ENCODE measurements at places on chromosomes 1 and 21. TPM values are rescaled to one million over a fixed set of nuclear protein-coding genes. Genes with fewer than 3 reads are reported as not detected.

Gene KIAA0040
- 14.8 TPM for total RNA-seq

DNA sequence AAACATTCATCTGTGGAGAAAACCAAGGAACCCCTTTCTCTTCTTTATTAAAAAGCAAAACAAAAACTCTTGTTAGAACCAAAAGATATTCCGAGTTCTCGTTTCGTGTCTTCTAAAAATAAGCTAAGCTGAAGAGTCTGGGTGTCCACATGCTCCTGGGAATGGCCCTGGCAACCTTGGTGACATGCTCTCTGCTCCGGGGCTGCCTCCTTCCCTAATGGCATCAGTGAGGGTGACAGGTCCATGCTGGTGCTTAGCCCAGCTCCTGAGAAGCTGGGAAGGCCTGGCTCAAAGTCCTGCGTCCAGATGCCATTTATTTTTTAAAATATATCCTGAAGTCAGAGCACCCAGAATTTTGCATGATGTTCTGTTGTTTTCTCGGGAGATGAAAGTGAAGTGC, 24.6 kb upstream of the TRAPPC10 start:
- DNase-seq: no peak

Gene FMO2
- 1.4 TPM for total RNA-seq

- peak; percentile 73 for DNase-seq
Observed at GRCh38 chr1:61082311-61083012, at the start of gene NFIA. Gene NFIA (plus strand): TSS chr1:61082561.

DNA sequence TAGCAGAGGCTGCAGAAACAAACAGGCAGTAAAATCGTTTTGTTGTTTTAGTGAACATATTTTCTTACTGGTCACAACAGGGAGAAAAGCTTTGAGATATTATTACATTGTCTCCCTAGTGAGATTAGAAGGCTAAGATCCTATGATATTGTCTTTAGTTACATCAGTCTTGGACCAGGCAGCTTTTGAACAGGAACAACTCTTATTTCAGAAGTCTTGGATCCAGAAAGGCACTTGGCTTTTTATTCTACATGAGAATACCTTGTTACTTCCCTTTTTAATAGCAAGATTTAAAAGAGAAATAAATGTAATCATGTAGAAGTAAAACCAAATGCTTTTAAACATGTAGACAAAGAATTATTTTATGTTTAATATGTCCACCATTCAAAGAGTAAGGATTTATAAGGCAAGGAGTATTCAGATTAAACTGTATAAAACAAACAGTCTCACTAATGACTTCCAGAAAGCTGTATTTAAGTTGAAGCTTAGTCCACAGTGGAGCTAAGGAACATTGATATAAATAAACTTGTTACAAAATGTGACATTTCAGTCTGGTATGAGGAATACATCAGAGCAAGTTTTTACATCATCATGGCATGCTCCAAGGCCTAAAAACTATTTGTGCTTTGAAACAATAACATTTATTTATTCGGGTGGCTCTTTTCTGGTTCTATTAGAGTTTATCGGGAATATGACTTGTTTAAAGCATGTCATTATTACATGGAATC, 72.2 kb downstream of the PHTF1 start:
- DNase-seq: no peak

DNA sequence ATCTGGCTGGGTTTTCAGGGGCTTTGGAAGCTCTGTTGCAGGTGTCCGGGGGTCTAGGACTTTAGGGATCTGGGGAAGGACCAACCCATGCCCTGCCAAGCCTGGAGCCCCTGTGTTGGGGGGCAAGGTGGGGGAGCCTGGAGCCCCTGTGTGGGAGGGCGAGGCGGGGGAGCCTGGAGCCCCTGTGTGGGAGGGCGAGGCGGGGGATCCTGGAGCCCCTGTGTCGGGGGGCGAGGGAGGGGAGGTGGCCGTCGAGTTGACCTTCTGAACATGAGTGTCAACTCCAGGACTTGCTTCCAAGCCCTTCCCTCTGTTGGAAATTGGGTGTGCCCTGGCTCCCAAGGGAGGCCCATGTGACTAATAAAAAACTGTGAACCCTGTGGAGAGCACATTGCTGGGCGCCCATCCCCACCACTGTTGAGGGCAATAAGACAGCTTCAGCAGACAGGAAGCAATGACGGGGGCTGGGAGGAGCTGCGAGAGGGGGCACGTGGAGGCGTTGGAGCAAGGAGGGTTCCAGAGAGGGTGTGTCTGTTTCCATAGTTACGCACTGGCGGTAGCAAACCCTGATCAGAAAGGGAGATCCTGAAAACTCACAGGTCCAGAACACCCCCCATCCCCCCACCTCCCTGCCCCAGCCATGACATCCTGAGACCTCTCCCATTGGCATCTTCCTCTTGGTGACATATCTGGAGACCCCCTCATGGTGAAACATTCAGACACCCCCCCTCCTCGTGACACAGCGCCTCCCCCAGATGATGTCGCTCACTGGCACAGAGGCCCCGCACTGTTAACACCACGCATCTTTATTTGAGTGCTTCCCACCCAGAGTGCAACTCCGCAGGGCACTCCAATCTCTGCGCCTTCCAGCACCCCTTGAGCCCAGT, 8.4 kb downstream of the MYBPH start:
- no peak for DNase-seq

Gene TNFAIP8L2
- 0.40 TPM for total RNA-seq

DNA sequence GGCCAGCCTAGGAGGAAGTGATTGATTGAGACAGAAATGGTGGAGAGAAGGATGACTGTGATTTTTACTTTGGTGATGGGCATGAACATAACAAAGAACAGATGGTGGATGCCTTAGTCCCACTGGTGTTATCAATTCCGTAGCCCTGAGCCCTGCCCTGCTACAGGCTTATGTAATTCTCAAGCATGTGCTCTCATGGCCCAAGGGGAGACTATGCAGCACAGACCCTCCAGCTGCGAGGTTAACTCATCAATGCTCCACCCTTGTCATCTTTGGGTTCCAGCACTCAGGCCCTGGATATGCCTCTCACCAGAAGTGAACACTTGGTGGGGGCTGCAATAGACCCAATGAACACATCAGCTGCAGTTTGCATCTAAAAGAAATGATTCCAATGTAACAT, 62.7 kb upstream of the LRRC8D start:
- DNase-seq: no peak

DNA sequence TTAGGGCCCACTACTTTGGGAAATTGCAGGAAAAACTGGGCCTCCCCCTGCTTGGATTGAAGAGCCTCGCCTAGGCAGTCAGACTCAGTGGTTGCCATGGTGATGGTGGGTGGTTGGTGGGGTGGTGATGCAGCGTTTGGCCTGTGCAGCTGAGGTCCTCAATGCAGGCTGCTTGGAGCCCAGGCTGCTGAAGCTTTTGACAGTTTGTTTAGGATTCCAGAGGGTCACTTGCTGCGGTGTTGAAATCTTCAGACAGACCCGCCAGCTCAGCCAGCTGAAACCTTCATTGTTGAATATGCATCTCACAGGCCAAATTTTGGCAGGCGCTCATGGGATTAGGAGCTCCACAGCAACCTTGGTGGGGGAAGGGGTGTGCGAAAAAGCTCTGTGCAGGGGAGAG, 67.9 kb downstream of the CACNA1E start:
- peak; percentile 43 for DNase-seq

Gene TCP10L
- not detected for total RNA-seq

DNA sequence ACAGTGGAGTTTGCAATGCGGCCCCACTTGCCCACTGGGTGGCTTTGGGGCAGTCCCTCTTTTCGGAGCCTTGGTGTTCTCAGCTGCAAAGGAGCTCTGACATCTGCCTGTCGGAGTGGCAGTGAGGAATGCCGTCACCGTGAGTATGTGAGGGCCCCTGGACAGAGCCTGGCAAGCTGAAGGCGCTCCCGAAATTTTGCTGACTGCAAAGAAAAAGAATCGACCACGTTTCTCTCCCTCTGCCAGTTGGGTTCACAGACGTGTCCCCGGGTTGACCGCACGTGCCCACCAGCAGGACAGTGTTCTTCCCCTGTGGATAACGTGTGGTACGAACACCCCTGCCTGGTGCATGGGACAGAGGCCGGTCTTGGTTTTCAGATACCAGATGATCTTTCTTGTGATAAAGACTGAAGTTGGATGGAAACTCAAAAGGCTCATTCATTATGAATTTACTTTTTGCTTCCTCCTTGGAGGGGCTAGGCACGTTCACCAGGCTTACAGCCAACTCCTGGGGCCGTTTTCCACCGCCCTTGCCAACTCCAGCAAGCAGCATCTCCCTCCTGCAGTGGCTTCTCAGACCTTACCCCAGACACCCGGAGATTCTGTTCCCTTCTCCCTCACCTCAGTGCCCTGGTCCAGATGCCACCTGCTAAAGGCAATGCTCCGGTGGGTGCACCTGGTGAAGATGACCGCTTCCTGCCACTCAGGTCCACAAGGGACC, 29.7 kb downstream of the ECE1 start:
- DNase-seq: no peak

GRCh38 chr1:93123201-93123783, 44.2 kb downstream of the MTF2 start:
- no peak for DNase-seq

GRCh38 chr1:228664399-228664914, 70.8 kb upstream of the RHOU start:
- peak; percentile 85 for DNase-seq

DNA sequence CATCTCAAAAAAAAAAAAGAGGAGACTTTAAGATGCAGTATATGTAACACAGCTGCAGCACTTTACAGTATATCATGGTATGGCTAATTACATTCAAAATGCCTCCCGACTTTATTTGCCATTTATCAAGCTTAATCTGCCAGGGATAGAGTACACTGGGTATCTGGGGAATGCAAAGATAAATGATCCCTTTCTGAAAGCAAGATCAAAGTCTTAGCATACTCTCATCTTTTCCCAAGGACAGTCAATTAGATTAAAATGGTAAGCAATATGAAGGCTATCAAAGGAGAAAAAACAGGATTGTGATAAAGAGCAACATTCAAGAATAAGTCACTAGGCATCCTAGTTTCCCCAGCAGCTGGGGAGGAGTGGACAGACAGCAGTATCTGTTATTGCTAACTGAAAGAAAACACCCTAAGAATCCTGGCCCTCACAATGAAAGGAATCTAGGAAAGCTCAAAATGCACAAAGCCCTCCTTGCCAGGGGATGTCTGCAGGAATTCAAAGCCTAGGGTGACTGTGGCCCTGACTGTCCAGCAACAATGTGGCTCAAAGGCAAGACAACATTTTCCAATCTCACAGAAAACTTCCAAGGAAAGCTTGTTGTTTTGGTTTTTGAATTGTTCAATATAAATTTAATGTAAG, 56.7 kb upstream of the RAP1GAP start:
- no peak for DNase-seq

DNA sequence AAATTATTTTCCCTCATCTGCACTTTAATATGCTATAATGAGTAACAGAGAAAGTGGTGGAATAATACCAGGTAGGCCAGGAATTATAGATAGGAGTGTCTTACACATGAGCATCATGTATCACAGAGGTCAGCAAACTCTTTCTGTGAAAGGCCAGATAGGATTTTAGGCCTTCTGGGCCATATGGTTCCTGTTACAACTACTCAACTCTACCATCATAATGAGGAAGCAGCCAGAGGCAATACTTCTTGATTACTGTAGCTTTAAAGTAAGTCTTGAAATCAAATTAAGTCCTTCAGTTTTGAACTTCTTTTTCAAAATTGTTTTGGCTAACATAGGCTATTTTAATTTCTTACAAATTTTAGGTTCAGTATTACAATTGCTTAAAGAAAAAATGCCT, 32.1 kb upstream of the IGSF3 start:
- no peak for DNase-seq

GRCh38 chr1:90761156-90761555, 44.1 kb upstream of the BARHL2 start:
- no peak for DNase-seq

GRCh38 chr1:15939181-15940109, 36.5 kb downstream of the ZBTB17 start:
- peak; percentile 49 for DNase-seq

DNA sequence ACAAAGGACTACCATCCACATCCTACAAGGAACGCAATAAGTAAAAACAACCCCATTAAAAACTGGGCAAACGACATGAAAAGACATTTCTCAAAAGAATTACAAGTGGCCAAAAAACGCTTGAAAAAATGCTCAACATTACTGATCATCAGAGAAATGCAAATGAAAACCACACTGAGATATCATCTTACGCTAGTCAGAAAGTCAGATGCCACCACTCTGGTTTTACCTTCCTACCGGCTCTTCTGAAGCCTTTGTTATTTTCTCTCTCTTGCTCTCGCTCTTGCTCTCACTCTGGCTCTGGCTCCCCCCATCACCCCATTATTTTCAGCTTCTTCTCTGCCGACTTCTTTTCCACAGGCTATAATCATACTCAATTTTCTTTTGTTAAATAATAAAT, 38.8 kb downstream of the VPS45 start:
- no peak for DNase-seq

DNA sequence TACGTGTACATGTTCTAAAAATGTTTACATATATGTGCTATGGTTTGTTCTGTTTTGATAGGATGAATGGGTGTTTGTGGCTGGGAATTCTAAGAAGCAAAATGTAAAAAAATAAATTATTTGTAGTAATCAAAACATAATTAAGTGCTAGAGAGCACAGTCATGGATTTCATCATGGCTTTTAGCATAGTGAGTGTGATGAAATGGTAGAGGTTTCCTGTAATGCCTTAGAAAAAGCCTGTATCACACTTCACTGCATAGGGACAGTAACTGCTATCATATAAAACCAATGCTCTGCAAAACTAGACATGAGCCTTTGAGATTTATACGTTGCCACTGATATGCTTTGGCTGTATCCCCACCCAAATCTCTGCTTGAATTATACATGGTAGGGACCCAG, 99.8 kb downstream of the PTGER3 start:
- no peak for DNase-seq
